ENCODE measurements at places on chromosomes 3 and 15. TPM values are rescaled to one million over a fixed set of nuclear protein-coding genes. Genes with fewer than 3 reads are reported as not detected.

GRCh38 chr15:42144841-42145375 lies 11.5 kb downstream of the PLA2G4F start:
- DNase-seq: no peak

DNA sequence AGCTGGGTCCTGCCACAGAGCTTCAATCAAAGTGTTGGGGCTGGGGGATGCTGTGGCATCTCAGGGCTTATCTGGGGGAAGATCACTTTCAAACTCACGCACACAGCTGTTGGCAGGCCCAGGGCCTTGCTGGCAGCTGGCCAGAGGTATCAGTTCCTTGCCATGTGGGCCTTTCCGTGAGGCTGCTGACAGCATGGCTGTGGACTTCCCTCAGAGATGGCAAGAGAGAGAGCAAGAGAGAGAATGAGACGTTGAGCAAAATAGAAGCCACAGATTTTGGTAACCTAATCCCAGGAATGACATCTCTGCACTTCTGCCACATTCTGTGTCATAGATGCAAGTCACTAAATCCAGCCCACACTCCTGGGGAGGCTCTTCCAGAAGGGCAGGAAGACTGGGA lies 91.0 kb downstream of the TPRG1 start:
- DNase-seq: no peak

GRCh38 chr3:58332575-58333188 lies at the start of gene PXK:
PXK (plus strand) TSS chr3:58332892; CDS start chr3:58332989, 97 bp downstream.
- peak; percentile 96 for DNase-seq

DNA sequence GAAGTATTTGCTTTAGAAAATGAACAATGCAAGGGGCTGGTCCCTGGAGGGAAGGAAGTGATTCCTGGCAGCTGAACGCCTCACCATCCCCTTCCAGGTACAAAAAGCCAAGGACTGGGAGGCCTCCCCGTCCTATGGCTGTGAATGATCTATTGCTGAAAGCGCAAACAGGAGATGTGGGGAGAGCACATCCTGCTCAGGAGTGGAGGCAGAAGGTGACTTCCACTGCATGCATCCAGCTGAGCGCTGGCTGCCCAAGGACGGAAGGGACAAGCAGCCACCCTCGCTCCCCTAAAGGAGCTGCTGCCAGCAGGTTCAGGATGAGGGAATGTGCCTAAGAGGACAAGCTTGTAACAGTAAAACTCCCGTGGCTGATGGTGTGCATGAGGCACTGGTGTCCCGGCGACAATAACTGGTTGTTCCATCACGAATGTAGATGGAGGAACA lies 41.4 kb downstream of the ABTB1 start:
- DNase-seq: no peak

GRCh38 chr3:13561967-13562366 lies 13.0 kb downstream of the FBLN2 start:
- no peak for DNase-seq

- no peak for DNase-seq
Observed at GRCh38 chr3:112376992-112377391, 44.0 kb downstream of the CD200 start.

DNA sequence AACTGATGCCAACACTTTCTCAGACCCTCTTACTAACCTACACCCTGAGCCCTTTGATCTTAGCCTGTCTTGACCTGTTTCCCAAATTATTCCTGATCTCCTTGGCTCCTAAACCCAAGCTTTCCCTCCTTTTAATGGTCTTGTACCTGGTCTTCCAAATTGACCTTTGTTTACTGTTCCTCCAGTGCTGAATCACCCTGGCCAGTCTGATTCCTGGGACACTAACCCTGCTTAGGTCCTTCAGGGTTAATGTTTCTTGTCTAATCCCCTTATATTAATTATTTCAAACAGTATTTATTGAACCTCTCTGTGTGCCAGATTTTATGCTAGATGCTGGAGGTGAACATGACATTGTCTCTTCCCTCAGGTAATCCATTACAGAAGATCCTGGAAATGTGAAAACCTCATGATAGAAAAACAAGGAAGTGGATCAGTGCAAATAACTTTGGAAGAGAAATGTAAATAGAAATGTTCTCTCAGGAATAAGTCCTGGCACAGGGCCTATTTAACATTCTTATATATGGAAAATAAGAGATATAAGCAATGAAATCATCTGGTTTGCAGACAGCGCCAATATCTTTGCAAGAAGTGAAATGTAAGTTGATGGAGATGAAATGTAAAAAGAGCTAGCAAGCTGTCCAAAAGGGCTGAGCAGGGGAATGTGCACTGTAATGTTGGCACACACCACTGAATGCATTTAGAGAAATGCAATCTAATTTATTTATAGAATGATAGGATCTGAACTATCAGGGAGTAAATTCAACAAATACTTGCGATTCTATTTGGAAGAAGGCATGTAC lies 20.7 kb downstream of the HGD start:
- no peak for DNase-seq

DNA sequence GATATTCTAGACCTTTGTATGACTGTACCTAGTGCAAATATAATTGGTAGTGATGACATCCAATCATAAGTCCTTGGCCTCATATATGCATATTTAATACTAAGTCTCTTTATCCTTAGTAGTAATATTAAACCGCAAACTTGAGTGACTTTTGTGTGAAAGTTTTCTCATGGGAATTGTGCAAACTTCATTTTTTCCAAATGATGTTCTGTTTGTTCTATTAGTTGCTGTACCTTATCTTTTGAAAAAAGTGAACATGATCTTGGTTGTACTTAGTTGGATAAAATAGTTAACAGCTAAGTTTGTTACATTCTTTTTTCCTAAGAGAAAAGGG lies 43.2 kb downstream of the TMEM45A start:
- no peak for DNase-seq

DNA sequence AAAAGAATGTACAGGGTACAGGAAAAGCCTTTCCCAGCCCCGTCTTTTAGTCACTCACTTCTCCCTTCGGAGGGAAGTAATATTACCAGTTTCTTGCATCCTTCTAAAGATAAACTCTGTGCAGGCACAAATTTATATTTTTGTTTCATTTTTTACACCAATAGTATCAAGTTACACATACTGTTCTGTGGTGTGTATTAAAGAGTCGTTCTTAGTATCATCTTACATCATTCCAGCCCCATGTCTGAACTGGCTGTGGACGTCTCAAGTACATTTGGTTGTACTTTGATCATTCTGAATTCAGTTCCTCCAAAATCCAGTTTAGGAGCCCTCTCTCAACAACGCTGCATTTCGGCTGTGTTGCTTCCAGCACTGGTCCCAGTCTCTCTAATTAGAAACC lies 68.7 kb downstream of the LMLN start:
- DNase-seq: no peak

GRCh38 chr3:190709351-190709773 lies 153.1 kb downstream of the GMNC start:
- no peak for DNase-seq

- DNase-seq: no peak
Observed at GRCh38 chr3:101829874-101830273, 19.4 kb upstream of the NFKBIZ start.

DNA sequence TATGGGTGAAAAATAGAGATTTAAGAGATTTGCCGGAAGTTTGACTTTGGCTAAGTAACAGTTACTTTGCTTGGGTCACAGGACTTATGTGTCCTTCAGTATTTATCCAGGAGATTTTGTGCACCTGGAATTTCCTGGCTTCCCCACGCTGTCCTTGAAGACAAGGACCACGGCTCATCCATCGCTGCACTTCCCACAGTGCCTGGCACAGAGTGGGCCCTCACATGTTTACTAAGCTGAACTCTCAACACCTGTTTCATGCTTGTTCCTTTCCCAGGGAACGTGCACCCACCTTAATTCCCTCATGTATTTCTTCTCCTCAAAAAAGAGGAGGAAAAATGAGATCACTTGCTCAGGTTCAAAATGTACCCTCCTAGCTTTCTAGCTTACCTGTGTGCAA lies 32.0 kb downstream of the CA12 start:
- DNase-seq: no peak

DNA sequence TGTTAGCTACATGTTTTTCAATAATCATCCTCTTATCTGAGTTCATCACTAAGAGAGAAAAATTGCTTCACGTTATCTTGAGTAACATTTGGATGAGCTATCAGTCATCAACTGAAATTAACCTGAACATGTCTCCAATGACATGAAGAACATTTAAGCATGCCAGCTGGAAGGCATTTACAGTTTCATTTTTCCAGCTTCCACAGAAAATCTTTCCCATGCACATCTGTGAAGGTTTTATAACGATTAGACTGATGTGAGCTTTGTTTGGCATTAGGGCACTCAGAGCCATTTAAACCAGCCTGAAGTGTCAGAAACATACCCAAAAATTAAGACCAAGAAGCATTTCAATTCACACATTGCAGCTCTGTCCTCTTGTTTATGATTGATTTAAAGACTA lies 235.8 kb upstream of the ARHGEF26 start:
- DNase-seq: no peak

- no peak for DNase-seq
Observed at GRCh38 chr3:81545572-81545971, 215.9 kb downstream of the GBE1 start.

DNA sequence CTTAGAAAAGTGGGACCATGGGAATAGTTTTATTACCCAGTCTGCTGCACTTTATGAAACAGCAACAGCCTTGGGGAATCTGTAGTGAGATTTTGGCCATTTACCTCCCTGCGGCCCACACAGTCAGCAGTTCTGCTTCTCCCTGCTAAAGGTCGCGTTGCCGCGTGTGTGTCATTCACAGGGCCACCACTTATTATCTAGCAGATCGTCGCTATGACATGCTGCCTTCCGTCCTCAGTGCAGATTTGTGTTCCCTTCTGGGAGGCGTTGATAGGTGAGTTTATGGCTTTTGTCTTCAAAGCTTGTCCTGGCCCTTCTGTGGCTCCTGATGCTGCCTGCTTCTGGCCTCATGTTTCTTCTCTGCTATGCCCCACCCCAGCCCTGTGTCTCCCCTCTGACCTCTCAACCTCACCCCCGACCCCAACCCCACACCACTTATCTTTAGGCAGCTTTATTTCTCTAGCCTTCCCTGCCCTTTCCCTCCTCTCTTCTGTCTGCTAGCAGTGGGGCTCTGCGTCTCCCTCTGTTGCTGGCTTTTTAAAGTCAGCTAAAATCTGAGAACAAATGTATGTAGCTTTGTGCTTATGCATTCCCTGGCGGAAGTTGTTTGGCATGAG lies 30.1 kb downstream of the DIS3L start:
- no peak for DNase-seq

DNA sequence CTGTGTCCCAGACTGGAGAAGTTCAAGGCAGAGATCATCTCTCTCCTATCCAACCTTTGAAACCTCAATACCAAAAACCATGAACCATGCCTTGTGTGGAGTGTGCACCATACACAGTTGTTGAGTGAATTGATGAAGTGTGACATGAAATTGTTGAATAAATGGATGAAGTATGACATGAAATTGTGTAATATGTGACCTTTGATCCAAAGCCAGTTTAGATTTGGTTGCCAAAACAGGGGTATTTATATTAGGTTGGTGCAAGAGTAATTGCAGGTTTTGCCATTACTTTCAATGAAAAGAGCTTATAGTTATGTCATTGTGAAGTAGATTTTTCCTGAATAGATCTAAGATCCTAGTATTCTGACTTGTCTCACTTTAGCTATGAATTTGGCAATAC lies 3.1 kb upstream of the MAGI1 start:
- DNase-seq: no peak

DNA sequence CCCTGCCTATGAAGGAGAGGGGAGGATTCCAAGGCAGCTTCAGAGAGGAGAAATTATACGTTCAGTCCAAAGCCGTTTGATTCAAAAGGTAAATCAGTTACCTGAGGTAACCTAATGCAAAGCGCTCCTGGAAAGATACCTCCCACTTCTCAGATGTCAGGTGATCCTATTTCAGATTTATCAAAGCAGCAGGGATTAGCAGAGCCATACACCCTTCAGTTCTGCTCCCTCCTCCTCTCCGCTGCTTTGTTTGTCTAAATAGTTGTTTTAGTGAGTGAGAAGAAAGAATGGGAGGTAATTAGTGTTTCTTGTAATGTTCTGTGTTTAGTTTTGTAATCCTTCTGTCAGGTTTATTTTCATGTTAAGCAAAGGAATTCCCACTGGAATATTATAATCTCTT lies 81.1 kb downstream of the SOX14 start:
- DNase-seq: no peak

DNA sequence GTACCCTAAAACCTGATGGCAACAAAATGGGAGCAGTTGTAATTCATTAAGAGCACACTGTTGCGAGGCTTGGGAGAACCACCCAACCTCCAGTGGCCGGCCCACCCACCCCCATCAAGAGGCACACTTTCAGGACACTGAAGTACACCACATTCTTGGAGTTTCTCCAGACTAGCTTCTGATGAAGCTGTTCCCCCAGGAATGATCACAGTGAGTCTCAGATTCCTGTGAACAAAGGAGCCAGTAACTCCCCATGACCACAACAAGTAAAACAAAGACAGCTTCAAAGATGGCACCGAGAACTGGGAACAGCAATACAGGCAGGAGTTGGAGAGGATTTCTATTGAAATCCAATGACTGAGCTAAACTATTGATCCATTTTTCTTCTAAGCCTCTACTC lies 126.0 kb downstream of the ST8SIA2 start:
- DNase-seq: no peak

GRCh38 chr15:43134157-43134635 lies 810 bp downstream of the TMEM62 start:
- DNase-seq: peak; percentile 71

DNA sequence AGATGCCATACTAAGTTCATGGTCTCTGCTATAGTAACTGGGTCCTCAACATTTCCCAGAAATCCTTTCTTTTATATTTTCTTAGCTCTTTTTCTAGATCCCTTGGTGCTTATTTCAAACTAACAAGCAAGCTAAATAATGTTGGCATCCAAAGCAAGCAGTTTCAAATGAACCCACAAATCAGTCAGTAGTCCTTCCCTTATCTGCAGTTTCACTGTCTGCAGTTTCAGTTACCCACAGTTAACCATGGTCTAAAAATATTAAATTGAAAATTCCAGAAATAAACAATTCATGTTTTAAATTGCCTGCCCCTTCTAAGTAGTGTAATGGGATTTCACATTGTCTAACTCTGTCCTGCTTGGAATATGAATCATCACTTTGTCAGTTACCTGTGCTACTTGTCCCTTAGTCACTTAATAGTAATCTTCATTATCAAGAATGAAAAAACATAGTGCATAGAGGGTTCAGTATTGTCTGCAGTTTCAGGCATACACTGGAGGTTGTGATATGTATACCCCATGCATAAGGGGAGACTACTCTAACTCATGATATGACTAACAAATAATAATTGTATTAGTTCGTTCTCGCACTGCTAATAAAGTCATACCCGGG lies 633.7 kb downstream of the MECOM start:
- no peak for DNase-seq

Gene TAMM41
- 34.2 TPM for total RNA-seq

Gene EPHB1
- total RNA-seq: 1.6 TPM

Gene TUBGCP4
- 48.0 TPM for total RNA-seq

Gene PLCB2
- total RNA-seq: 95.7 TPM

Gene TMEM108
- not detected for total RNA-seq

Gene CYP1A2
- total RNA-seq: not detected

Gene RPP25
- total RNA-seq: 13.9 TPM

Gene LSAMP
- not detected for total RNA-seq

Gene ADAMTSL3
- not detected for total RNA-seq

Gene KNG1
- total RNA-seq: not detected

Gene PLSCR5
- not detected for total RNA-seq

Gene VEPH1
- total RNA-seq: not detected

Gene IQCF2
- total RNA-seq: not detected

Gene EFCAB12
- total RNA-seq: 0.40 TPM

Gene CSTA
- total RNA-seq: not detected

Gene IGF2BP2
- 0.64 TPM for total RNA-seq

Gene PP2D1
- total RNA-seq: not detected
